ENCODE measurements at places on chromosomes 12 and 14. TPM values are rescaled to one million over a fixed set of nuclear protein-coding genes. Genes with fewer than 3 reads are reported as not detected.

NRXN3 gene
- not detected for total RNA-seq

PLEKHD1 gene
- not detected for total RNA-seq

LMNTD1 gene
- not detected for total RNA-seq

AGAP2 gene
- 22.6 TPM for total RNA-seq

CLEC1A gene
- not detected for total RNA-seq

NINJ2 gene
- 1.4 TPM for total RNA-seq

NELL2 gene
- total RNA-seq: 120 TPM

OR4E1 gene
- not detected for total RNA-seq

CGRRF1 gene
- 12.9 TPM for total RNA-seq

CCND2 gene
- 749 TPM for total RNA-seq

SERPINA5 gene
- not detected for total RNA-seq

CLEC9A gene
- total RNA-seq: not detected

ITGA7 gene
- 3.7 TPM for total RNA-seq

SOS2 gene
- total RNA-seq: 13.6 TPM

GYS2 gene
- not detected for total RNA-seq

DPPA3 gene
- not detected for total RNA-seq

SERPINA3 gene
- total RNA-seq: not detected

OR4E2 gene
- total RNA-seq: not detected

DNA sequence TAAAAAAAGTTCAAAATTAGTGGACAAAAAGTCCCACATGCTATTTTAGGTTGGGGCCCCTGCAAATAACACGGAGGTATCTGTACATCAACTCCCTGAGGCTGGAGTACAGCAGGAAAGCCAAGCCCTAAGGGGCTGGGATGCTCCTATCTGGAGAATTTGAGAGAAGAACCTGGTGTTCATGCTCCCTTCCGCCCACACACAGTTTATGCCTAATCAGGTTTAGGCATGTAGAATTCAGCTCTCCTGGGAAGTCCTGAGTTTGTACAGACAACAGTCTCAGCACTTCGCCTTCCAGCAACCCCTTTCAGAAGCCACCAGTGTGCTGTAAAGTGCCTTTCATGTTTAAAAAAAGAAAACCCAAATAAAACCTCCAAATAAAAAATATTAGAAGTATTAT lies 237.3 kb upstream of the GRIP1 start:
- no peak for DNase-seq

GRCh38 chr14:90499121-90499520 lies 102.3 kb downstream of the CALM1 start:
- no peak for DNase-seq

DNA sequence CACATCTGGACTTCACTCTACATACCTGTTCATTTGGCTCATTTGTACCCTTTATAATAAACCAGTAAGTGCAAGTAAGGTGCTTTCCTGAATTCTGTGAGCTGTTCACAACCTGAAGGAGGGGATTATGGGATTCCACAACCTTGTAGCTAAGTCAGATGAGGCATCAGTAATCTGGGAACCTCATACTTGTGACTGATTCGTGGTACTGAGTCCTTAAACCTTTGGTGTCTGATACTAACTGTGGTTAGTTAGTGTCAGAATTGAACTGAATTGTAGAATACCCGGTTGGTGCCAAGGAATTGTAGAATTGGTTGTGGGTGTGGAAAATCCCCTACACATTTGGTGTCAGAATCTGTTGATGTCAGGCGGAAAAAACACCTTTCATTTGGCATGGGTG lies 83.4 kb downstream of the TMX1 start:
- DNase-seq: peak; percentile 4

DNA sequence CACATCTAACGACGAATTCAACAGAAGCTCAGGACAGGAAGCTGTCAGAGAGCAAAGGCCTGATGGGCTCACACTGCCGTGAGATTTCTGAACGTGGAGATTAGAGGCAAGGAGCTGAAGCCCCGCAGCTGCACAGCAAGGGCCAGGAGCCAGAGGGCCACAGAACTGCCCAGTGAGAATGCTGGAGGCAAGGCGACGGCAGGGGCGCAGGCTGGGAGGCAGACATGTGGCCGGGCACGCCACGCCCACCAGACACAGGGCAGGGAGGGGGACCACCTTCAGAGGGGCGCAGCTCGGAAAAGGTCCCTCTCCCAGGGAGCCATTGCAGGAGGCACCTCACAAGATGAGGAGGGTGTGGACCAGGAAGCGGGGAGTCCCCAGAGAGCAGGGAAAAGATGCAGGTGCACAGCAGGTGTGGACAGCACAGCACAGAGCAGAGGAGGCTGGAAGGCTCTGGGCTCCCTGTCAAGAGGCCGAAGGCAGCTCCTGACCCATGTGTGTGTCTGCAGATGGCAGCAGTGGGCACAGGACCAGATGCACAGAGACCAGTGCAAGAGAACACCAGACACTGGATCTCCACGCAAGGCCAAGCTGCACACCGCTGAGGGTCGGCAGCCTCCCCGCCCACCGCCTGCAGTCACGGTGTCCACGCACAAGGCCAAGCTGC lies 23.0 kb downstream of the BTBD6 start:
- no peak for DNase-seq

DNA sequence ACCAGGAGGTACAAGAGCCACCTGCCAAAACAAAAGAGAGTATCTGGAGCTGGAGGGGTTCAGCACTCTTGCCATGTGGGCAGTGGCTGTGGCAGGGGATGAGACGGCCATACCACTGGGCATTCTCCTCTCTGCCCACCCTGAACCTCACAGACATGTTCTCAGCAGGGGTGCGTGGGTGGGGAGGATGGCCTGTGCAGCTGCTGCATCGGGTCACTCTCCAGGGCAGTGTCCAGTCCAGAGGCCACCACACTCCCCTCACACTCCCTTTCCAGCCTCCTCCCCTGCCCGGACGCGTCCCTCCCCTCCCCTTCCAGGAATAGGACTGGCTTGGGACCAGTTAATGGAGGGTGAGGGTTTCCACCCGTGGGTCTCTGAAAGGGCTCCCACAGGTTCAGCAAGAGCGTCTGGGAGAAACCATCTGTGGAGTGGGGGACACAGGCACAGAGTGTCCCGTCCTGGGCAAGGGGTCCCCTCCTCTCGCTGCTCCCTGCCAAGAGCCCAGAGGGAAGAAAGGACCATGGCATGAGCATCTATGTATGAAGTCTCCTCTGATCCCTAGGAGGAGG lies 501 bp downstream of the C1R start:
- DNase-seq: no peak

- DNase-seq: no peak
These were observed 219.7 kb downstream of the SLC25A21 start for GRCh38 chr14:36952689-36953088.

GRCh38 chr14:49173765-49174373 lies 412.3 kb downstream of the RPS29 start:
- peak; percentile 18 for DNase-seq

- no peak for DNase-seq
These were observed 94.3 kb downstream of the OTX2 start for GRCh38 chr14:56715938-56716337.

GRCh38 chr12:57330992-57331391 lies 80.0 kb upstream of the STAC3 start:
- no peak for DNase-seq

- DNase-seq: no peak
These were observed 238.4 kb upstream of the USP15 start for GRCh38 chr12:62021808-62022207.

DNA sequence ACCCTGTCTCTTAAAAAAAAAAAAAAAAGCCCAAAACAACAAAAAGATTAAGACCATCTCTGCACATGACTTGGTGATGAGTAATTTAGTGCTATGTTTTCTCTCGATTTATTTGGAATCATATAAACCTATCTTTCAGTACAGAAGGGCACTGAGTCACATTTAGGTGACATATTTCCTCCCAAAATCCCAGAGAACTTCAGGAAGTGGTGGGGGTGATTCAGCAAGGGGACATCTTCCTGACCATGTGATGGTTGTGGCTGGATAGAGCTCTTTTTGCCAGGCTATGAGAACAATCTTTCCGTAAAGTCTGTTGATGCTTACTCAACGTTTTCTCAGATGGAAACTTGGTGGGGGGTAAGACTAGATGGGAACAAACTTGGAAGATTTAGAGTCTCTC lies 50.0 kb downstream of the PPFIBP1 start:
- no peak for DNase-seq

DNA sequence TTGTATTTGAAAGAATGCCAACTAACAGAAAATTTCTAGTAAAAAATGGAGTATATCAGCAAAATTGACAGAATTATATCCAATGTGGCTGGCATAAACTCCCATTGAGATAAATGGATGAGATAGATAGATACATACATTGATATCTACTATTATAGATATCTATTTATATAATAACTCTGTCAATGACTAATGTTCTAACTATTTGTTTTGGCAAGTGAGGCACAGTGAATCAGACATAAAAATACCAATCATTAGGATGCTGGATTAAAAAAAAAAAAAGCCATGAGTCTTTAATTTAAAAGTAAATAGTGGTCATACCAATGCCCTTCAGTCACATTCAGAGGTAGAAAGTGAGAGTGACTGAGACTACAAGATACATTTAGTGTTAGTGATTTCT lies 33.7 kb upstream of the GLIPR1 start:
- no peak for DNase-seq

- DNase-seq: peak; percentile 58
These were observed 62.9 kb upstream of the NID2 start for GRCh38 chr14:52131640-52132320.

DNA sequence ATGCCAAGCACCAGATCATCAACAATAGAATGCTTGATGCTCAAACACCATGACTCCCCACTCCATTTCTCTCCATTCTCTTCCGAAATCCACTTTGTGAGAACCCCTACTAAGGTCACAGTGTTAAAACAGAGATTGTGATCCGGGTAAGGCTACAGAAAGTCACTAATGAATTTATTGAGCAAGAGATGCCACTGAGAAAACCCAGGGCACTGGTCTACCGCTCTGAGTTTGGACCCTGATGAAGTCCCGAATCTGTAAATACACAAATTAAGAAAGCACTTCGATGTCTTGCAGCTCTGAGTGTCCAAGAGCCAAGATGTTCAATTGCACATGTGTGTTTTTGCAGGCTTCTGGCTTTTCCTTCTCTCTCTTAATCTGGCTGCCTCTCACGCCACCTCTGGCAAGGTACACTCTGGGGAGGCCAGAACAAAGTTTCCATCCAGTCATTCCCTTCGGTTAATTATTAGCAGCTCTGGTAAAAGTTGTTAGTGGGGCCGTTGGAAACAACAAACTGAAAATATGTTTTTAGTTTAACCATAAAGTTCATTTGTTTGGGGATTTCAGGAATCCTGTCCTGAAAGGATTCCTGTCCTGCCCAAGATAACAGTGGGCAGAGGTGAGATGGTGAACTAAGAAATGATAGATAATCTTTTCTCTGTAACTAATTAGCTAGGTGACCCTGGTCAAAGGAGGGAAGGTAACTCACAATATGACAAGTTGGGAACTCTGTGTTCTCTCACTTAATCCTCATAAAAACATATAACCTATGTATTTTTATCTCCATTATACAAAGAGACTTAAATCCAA lies 75.4 kb downstream of the BTG1 start:
- DNase-seq: no peak

GRCh38 chr12:124030510-124030909 lies 57.5 kb downstream of the ZNF664 start:
- DNase-seq: no peak

DNA sequence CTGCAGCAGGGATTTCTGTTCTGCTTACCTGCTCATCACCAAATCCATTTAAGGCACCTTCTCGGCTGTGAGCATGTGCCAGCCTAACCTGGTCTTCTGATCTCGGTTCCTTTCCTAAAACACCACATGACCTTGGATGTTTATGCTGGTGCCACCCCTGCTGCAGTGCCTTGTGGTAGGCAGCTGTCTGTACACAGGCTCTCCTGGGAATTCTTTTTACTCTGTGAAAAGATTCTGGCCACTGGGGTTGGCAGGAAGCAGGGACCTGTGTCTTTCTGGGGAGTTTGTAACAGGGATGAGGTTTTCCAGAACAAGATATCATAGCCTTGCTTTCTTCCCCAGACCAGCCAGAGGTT lies 10.4 kb upstream of the PLEKHG3 start:
- DNase-seq: no peak

- no peak for DNase-seq
These were observed 441.8 kb upstream of the FLRT2 start for GRCh38 chr14:85088192-85088591.

- DNase-seq: peak; percentile 8
These were observed at the start of gene BCL2L14 for GRCh38 chr12:12070674-12071656. TSS of gene BCL2L14 (plus strand) at chr12:12070939. CDS start at chr12:12079306, 8,367 bp downstream.

GRCh38 chr12:57694459-57695019 lies 607 bp downstream of the OS9 start:
- peak; percentile 17 for DNase-seq

- DNase-seq: no peak
These were observed 9.2 kb upstream of the GOLGA3 start for GRCh38 chr12:132837693-132838409.

DNA sequence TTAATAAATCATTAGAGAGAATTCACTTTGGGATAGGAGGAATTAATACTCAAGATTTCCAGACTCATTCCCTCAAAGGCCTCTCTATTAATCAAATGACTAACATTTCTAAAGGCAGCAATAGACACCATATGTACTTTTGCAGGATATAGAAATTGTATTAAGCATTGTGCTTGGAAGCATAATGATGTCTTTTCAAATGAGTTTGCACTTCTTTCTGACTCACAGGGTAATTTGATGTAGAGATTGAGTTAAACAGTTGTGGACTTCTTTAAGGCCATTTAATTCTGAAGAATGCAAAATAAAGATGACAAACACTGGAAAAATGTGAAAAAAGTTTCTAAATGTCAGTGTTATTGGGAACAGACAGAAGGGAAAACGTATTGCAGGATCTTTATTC lies 63.4 kb upstream of the CSRP2 start:
- no peak for DNase-seq

DNA sequence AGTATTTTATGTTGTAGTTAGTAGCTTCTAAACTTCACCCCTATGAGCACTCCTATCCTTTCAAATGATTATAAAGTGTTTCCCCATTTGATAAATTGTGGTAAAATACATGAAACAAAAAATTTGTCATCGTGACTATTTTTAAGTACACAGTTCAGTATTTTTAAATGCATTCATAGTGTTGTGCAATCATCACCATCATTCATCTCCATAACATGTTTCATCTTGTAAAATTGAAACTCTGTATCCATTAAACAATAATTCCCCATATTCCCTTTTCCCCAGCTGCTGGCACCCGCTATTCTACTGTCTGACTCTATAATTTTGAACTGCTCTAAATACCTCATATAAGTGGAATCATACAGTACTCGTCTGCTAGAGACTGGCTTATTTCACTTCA lies 52.5 kb downstream of the ATP23 start:
- DNase-seq: no peak

GRCh38 chr14:101776344-101776743 lies 14.8 kb downstream of the PPP2R5C start:
- no peak for DNase-seq

DNA sequence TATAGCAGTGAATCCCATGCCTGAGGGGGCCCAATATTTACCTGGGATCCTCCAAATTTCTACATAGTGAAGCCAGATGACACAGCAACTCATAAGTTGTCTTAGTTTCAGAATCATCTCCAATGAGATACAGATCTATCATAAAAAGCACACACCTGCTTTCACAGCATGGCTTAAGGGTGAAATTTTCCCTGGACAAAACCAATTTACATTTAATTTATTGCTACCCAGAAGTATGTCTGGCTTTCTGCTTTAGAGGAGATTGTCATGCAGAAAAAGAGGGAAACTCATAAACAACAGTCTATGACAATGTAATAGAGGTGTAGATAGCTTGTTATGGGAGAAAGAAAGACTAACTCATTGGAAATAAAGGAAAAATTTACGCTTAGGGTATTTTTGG lies 113.0 kb downstream of the MGAT4C start:
- no peak for DNase-seq

- DNase-seq: peak; percentile 25
These were observed 122.9 kb downstream of the TSPAN9 start for GRCh38 chr12:3200032-3200617.

Measured in activated naive CD8-positive, alpha-beta T cell treated with anti-CD3 and anti-CD28 coated beads for 36 hours (primary cell).